ENCODE measurements at places on chromosomes 12 and 14.

- DNase-seq: no peak
Observed at GRCh38 chr14:55073856-55074255, 22.4 kb downstream of the MAPK1IP1L start.

DNA sequence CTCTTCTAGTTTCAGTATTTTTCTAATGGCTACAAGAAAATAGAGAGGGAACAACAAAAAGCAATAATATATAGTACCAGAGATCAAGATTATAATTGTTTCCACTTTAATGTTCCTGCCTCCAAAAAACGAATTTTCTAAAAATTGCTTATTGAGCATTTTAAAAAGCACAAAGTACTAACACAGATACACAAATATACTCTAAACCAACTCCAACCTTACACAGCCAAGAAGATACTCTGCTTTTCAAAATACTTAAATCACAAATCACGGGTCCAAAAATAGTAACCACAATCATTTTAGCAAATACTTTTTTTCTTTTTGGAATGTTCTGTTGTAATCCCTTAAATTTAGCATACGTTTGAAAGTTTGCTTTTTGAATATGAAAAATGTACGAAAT lies 2.0 kb downstream of the YAF2 start:
- no peak for DNase-seq

DNA sequence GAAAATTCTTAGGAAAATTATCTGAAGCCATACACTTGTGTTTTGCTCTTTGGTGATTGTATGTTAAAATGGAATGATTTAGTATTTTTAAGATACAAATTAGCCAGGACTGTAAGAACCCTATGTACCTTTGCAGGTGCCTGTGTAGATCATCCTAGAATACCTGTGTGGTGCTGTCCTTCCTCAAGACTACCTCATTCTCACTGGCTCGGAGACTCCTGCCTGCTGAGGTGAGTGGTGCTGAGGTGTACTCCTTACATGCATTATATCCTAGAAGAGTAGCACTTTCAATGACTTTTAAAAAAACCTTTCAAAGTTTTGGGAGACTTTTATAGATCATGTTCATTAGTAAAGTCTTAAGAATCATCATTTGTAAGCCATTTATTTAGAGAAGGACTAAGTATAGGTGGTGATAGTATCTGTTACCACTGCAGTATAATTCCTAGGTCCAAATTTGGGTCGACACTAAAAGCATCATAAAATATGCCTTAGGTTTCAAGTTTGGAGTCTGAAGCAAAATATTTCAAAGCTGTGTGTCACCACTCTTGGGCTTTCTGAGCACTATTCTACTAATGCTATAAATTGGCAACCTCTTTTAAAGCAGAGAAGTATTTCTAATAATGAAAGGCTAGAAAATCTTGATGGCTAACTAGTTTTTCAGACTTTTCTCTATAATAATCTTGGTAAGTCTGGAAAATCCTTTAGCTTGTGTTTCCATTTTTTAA lies 36.6 kb downstream of the RASSF8 start:
- no peak for DNase-seq

DNA sequence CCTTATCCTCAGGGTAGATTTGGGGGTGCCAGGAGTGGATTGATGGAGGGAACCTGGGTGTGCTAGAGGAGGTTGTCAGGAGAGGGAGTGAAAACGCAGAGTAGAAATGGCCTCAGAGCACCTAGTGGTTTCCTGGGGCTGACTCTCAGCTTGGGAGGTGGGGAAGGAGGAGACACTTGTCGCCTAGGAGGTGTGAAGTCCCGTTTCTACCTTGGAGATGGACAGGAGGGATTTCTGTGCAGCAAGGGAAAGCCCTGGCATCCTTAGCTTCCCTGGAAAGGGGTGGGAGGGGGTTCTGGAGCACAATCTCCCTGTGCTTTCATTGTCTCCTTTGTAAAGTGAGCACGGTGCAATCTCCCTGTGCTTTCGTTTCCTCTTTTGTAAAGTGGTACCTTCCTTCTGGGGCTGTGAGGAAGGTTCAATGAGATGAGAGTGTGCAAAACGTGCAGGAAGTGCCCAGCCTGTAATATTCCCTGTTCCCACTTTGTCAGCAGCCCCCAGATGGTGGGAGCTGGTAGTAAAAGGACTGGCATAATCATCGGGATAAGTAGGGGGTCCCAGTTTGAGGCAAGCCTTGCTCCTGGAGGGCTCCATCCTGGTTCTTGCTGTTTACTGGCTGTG lies 1.6 kb downstream of the OAS3 start:
- DNase-seq: no peak

DNA sequence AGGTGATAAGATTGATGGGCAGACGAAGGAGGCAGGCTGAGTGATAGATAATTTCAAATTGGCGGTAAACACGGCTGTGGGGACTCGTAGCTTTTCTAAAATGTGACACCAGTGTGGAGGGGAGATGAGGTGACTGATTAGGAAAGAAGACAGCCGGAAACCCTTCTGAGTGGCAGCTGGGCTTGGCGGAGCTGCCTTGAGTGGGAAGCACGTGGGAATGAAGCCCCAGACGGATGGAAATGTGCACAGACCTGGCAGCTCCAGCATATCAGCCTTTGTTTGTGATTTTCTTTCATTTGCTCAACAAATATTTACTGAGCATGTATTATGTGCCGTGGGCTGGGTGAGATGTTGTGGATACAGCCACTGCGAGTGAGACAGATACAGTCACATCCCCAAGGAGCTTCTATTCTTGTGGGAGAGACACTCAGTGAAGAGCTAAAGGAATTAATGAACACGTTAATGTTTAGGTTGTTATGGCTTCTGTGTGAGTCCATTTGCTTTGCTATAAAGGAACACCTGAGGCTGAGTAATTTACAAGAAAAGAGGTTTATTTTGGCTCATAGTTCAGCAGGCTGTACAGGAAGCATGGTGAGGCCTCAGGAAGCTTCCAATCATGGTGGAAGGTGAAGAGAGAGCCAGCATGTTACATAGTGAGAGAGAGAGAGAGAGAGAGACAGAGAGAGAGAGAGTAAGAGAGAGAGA lies 65.5 kb upstream of the LHX5 start:
- DNase-seq: no peak

DNA sequence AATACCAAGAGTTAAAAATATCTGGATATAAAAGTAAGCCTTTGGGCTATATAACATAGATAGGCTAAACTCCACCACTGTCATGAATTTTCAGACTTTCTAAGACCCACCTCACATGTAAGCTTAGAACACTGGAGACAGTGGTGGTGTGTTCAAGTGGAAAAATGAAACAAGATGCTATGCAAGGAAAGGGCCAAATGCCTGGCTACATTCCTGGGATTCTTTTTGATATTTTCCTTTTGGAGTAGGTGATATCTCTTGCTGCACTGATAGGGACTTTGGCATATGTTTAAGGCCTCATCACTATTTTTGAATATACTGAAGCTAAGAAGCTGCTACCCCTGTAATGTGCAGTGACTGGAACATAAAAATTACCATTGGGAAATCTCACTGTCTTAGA lies 341.3 kb downstream of the SLC16A7 start:
- no peak for DNase-seq

DNA sequence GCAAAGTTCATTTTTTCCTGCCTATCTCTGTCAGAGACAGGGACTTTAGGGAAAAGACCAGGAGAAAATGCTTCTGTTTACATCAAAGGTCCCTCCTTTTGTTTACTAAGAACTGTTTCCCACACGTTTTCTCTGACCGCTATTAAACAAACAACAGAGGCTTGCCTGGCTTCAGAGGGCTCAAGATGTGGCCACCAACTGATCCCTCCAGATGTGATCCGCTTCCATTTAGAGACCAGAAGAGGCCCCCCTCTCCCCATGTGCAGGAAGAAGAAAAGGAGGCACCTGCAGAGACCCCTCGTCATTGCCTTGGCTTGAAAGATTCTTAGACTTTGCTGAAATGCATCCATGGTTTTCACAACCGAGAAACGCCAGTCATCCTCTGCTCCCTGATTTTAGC lies 217.9 kb upstream of the PWP1 start:
- no peak for DNase-seq

- no peak for DNase-seq
Observed at GRCh38 chr14:61145903-61146481, 135.1 kb downstream of the TMEM30B start.

DNA sequence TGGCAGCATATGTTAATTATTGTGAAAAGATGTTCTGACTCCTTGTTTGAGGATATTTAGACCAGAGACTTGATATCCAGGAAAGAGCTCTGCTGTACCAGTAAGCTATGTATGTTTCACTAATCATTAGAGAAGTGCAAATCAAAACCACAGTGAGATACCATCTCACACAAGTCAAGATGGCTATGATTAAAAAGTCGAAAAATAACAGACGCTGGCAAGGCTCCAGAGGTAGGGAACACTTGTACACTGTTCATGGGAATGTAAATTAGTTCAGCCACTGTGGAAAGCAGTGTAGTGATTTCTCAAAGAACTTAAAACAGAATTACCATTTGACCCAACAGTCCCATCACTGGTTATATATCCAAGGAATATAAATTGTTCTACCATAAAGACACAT lies 171.6 kb downstream of the DPY19L2 start:
- DNase-seq: no peak

GRCh38 chr12:101779626-101780025 lies 40.4 kb upstream of the SYCP3 start:
- no peak for DNase-seq

DNA sequence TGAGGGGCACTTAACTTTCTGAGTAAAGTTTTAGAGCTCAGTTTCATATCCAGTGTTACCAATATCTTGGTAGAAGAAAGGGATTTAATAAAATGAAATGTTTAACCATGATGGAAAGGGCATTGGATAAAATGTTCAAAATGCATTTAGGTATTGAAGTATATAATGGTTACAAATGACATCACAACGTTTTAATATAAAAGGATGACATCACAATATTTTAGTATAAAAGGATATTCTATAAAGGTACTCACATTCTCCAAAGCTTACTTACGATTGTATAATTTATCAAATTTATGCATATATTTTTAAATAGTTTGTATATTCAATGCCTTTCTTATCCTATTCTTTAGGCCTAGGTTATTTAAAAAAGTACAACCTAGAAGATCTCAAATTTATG lies 226.1 kb downstream of the PPFIA2 start:
- DNase-seq: no peak

- DNase-seq: no peak
Observed at GRCh38 chr14:56660677-56661389, 81.2 kb downstream of the TMEM260 start.

- no peak for DNase-seq
Observed at GRCh38 chr14:91929700-91930099, 17.8 kb downstream of the FBLN5 start.

- no peak for DNase-seq
Observed at GRCh38 chr14:74566174-74567141, 45.6 kb downstream of the LTBP2 start.

DNA sequence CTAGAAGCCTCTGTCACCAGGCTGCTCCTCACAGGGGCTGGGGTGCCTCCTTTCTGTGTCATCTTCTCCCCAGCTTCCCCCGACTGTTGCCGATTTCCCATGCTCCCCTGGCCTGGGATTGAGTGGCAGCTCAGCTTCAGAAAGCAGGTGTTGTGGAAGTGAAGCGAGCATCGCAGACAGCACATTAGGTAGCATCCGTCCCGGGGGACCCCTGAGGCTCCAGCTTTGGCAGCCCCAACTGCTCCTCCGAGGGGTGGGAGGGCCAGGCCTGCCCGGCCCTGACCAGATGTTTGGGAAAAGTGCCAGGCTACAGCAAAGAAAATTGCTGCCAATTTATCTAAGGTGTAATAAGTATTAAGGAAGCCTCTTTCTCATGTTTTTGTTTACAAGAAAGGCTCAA lies 1045.6 kb downstream of the BCL11B start:
- no peak for DNase-seq

DNA sequence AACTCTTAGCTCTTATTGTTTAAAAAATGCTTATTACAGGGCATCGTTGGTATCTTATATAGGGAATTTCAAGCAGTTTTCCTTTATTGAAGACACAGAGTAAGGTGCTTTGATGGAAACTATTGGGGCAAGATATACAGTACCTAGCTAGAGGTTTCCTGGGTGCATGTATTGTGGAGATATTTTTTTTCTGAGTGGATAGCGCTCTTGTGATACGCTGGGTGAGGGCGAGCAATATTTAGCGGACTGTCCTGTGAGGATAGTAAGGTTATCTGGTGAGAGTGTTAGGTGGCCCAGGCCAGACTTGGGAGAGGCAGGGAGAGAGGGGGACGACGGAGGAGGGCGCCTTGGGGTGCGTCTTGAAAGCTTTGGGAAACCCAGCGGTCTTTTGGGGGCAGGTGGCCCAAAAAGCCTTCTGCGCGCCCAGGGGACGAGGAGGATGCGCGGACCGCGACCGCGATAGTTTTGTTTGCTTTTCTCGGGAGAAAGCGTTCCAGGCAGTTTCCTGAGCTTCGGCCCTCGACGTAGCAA lies 596 bp upstream of the BICD1 start:
- no peak for DNase-seq

GRCh38 chr12:117685110-117685926 lies 283.5 kb downstream of the KSR2 start:
- DNase-seq: no peak

- DNase-seq: peak; percentile 78
Observed at GRCh38 chr12:101878243-101878821, 952 bp downstream of the DRAM1 start.

DNA sequence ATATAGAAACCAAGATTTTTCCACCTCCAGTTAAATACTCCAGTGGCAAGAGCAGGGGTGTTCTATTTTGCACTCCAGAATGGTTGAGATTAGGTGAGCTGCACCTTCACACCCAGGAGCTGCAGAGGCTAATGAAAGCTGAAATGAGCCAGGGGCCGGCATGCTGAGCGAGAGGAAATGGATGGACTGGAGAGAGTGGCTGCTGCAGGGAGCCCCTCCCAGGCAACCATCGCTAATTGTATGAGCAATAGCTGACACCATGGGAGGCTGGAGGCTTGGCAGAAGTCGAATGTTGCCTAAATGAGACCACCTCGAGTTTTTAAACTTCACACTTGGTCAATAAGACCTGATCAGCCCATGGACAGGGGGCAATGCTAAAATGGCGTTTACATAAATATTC lies 301.8 kb upstream of the TMPO start:
- DNase-seq: no peak

GRCh38 chr12:33427071-33427470 lies 12.5 kb downstream of the SYT10 start:
- no peak for DNase-seq

- DNase-seq: no peak
Observed at GRCh38 chr14:26056036-26056616, 541.7 kb downstream of the NOVA1 start.

DNA sequence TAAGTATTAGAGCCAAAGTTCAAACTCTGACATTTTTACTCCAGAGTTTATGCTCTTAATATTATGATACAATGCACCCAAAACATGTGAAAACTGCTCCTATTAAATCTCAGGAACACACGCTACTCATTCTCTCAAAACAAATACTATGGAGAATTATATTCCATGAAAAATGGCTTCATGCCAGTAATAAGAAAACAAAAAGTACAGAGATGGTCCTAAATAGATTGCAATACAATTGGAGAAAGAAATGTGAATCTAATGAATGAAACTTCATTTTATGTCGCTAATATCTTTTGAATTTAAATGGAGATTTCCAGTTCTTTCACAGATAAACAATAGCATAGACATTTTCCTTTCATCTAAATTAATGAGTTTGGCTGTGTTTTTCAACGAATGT lies 384.3 kb downstream of the ADAMTS20 start:
- DNase-seq: no peak

- DNase-seq: no peak
Observed at GRCh38 chr14:72929316-72930080, 3.2 kb downstream of the DCAF4 start.

GRCh38 chr12:110599334-110599733 lies 14.6 kb upstream of the TCTN1 start:
- peak; percentile 54 for DNase-seq

- DNase-seq: no peak
Observed at GRCh38 chr12:88638388-88638787, 58.1 kb upstream of the KITLG start.

- no peak for DNase-seq
Observed at GRCh38 chr12:132413931-132414588, 75.9 kb upstream of the FBRSL1 start.
